ENCODE measurements at places on chromosomes 6 and 20.

DNA sequence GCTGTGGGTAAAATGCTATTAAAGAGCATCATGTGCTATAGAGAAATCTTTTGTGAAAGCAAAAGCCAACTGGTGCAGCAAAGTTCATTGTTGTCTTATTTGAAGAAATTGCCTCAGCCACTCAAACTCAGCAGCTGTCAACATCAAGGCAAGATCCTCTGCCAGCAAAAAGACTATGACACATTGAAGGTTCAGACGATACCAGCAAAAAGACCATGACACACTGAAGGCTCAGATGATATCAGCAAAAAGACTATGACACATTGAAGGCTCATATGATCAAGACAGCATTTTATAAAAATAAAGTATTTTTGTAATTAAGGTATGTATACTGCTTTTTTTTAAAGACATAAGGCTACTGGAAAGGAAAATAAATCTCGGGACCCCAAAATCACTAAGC lies 118.4 kb upstream of the RUNX2 start:
- no peak for DNase-seq

DNA sequence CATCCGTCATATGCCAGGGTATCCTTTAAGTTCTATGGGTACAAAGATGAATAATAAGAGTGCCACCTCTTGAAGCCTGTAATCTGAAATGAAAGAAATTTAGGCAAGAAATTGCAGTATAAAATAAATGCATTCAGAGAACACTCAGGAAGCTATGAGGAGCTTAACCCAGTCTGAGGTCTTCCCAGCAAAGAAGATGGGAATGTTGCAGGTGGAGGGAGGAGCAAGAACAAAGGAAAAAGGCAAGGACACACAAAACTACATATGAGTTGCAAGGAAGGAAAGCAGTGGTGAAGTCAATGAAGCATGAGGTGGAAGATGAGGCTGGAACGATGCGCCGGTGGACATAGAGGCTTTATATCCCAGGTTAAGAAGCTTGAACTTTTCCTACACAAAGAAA lies 67.0 kb upstream of the DST start:
- no peak for DNase-seq

DNA sequence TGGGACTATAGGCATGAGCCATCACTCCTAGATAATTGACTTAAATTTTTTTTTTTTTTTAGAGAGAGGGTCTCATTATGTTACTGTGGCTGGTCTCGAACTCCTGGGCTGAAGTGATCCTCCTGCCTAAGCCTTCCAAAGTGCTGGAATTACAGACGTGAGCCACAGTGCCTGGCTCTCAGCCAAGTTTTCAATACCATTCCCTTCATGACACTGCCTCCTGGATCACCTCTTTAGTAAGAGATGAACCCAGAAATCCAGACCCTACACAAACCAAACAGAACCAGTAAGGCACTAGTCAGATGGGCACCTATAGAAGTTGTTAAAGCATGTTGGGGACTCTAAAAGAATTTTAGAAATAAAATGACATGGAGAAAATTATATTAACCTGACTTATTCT lies 18.3 kb upstream of the RIMS4 start:
- no peak for DNase-seq

DNA sequence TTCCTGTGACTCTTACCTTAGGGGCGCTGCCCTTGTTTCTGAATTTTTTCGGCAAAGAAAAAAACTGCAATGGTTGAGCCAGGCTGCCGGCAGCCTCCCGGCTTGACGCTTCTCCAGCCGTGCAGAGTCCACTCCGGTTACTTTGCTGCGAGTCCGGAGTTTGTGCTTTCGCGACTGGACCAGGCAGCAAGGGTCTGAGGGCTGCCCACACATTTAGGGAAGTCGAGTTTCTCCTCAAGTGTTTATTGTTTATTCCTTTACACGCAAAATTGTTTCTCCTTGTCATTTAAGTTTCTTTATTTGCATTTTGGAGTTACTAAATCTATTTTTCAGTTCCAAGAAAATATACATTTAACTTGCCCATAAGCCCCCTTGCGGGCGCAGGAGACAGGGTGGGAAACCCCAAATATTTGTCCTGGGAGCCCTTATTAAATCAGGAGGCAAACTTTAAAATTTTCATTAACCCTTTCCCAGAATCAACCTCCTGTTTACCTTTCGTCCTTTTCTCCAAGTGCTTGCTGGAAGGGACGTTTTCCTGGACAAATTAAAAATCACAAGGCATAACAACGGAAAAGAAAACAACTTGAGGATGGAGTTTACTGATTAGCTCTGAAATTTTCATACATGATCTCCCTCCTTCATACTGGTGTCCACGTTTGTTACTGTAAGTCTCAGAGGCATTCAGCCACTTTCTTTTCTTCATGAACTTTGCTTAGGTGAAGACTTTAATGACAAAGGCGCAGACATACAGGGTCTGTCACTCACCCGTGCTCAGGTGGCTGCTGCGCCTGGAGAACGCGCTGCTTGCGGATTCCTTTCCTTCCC lies 1.7 kb upstream of the PDE10A start:
- DNase-seq = no peak

DNA sequence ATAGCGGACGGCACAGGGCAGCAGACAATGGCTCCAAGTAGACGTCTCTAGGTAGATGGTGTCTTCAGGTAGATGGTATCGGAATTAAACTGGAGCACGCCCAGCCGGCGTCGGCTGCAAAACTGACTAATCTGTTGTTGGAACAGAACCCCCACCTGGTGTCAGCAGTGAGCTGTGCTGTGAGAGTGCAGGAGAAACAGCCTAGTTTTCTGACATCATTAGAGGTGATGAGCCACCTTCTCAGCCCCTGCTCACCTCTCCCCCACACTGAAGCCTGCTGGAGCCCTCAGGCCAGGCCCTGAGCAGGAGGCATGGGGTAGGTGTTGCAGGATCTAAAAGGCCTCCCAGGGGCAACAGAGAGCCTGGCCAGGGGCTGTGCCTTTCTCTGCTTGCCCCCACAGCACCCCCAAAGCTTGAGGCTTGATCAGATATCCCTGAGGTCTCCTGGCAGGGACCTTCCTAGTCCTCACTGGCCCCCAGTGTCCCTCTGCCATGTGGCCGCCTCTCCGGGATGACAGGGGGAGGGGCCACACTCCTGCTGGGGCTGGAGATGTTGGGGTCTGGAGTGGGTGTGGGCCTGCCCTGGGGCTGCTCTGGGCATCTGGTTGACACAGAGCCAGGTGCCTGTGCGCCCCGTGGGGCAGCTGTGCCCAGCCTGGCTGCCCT lies 6.9 kb upstream of the HELZ2 start:
- DNase-seq = peak; percentile 65

GRCh38 chr20:2390951-2391675 lies 10.4 kb downstream of the TGM6 start:
- no peak for DNase-seq

DNA sequence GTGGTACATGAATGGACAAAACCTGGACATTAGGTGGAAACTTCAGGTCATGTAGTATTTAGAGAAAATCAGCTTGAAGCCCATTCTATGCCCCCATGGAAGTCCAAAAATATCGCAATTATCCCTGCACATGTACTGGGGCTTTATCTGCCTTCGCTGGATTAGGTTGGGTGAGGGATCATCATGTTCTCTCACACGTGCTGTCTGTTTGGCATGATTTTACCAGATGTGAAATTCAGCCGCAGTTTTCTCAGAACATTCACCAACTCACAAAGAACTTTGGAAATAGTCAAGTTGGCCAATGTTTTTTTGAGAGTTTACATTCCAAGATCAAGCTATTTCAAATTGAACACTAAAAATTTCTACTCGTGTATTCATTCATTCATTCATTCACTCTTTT lies 459.8 kb upstream of the CITED2 start:
- DNase-seq = no peak

DNA sequence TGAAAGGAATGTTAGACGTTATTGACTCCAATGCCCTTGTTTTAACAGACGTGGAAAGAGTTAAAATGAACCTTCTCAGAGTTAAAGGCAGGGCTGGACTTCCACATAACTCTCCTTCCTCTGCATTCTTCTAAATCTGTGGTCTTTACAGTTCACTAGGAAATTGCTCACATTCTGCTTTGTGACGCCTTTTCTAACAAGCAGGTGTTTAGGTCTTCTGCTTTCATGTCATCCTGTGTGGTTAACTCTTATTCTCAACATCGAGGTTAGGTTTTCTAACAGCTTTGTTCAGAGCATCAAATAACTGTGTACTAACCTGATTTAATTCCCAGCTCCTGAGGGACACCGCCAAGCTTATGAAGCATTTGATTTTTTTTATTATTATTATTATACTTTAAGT lies 81.3 kb upstream of the NT5E start:
- no peak for DNase-seq

GRCh38 chr6:25956226-25956625 lies 6.4 kb upstream of the TRIM38 start:
- no peak for DNase-seq

DNA sequence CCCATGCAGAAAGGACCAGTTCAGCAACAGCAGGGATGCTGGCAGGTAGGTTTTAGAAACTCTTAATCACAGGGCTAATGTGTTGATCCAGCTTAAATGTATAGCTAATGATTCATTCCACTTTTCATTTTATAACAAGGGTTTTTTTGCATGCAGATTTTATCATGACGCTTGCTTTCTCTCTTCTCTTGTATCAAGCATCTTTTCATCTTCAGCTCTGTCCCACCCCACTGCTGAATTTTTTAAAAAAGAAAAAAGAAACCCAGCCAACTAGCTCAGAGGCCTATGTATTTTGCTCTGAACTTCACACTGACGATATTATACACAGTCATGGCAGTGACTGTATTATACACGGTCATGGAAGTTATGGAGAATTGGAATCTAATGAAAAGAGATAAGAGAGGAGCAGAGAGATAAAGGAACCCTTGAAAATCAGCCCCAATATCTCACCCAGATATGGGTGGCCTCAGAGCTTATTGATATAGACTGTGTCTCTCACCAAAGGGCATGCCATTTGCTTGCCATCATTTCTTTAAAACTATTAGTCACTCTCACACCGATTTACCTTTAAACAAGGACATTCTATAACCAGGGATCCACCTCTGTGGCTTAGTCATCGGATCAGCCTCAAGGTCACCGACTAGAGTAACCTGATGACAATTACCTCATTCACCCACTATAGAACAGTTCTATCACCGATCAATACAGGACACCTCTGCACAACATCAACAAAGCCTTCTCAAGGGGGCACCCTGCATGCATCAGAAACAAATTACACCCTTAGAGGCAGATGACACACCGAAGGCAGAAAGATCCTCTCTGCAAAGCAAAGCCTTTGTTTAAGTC lies 222.0 kb downstream of the ATXN1 start:
- no peak for DNase-seq

- DNase-seq = no peak
Measured at GRCh38 chr20:15564981-15565380, 1008.3 kb downstream of the KIF16B start.

DNA sequence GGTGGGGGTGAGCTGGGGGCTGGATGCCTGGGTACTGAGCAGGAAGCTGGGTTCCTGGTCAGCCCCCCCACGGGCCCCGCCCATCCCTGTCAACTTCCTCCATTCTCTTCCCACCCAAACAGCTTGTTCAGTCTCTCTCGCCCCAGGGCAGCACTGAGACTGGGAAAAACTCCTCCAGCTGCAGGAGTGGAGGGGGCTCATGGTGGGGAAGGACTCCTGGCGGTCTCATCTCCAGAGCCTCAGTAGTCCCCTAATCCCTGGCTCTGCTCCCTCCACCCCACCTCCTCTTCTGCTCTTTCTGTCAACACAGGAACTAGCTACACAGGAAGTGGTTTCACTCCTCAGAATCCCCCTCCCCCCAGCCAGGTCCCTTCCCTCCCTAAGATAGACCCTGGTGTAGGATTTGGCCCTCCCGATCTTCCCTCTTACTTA lies at the start of gene GPSM3:
Gene GPSM3, minus strand, starts transcription at position 36 of the 432 bp plus-strand sequence. CDS start 130 bp downstream, outside the sequence.
- peak; percentile 42 for DNase-seq

GRCh38 chr6:104256646-104257045 lies 603.1 kb downstream of the HACE1 start:
- no peak for DNase-seq

DNA sequence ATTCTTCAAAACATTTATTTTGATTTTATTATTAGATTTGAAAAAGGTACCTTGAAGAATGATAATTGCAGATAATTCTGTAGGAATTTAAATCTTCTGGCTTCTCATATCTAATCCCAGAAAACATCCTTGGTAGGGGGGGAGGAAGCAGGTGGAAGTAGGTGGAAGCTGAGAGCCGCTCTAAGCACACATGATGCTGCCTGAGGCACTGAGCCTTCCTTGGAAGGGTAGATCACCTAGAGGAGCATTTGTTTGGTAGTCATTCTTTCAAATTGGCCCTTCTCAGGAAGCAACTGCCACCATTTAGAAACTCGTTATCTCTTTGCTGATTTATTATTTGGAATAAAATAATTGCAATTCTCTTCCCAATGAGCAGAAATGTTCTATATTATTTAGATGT lies 623.3 kb downstream of the CD109 start:
- no peak for DNase-seq
